ENCODE measurements at places on chromosomes 5 and 9. TPM values are rescaled to one million over a fixed set of nuclear protein-coding genes. Genes with fewer than 3 reads are reported as not detected.

GRCh38 chr5:91302305-91302704 is 80.8 kb downstream of the ARRDC3 start:
- no peak for DNase-seq

DNA sequence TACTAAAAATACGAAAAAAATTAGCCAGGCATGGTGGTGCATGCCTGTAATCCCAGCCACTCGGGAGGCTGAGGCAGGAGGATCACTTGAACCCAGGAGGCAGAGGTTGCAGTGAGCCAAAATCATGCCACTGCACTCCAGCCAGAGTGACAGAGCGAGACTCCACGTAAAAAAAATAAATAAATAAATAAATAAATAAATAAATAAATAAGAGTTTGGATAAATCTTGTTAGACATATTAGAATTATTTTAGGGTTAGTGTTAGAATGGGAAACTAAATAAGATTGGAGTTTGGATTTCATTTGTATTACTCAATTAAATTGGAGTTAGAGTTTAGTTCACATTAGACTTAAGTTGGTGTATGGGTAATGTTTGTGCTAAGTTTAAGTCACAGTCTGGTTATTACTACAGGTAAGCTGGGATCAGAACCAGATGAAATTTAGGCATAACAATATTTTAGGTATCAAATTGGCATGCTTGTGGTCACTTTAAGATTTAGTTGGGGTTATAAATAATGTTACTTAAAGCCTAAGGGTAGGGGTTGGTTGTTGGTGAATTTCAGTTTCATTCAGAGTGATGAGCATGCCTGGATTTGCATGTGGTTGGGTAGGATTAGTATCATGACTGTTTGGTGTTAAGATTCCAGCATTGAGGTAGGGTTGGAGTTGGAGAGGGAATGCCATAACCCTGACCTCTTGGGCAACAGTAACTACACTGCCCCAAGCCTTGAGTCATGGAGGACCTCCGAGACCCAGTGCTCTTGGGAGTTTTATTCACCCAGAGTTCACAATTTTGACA is 3.3 kb downstream of the OR5C1 start:
- DNase-seq = peak; percentile 10

LECT2 gene
- not detected for total RNA-seq

TJP2 gene
- total RNA-seq = 42.7 TPM

GRCh38 chr9:7246917-7247522 is 489.2 kb downstream of the KDM4C start:
- DNase-seq = no peak

DNA sequence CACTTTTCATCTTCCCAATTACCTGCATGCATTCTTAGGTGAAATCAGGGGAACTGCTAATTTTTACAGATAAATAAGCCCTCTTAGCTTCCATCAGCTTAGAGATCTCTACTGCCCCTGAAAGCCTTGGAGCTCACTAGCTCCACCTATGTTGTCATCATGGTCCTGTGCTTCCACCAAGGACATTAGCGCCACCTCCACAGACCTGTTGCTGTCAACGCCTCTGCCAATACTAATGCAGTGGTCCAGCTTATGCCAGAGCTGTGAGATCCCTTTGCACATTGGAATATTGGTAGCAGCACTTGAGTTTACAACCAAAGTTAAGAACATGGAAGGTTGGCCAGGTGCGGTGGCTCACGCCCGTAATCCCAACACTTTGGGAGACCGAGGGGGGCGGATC is 7.7 kb upstream of the SHISAL2B start:
- DNase-seq = no peak

TMEM38B gene
- 8.0 TPM for total RNA-seq
